ENCODE measurements at places on chromosomes 7 and 10.

DNA sequence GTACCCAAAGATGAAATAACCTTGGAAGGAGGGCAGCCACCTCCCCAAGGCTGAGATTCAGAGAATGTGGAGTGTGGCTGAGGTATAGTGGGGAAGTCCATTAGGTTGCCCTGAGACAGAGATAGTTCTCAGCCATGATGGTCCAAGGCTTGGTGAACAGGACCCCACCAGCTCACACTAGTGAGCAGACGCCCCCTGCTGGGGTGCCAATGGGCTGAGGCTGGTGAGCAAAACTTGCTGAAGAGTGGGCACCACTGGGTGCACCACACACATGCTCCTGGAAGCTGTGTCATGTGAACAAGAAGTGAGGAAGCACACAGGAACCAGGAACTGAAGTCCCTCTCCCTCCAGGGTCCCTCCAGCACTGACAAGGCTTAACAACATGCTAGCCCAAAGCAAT is 8.9 kb downstream of the FBXL13 start:
- no peak for DNase-seq

DNA sequence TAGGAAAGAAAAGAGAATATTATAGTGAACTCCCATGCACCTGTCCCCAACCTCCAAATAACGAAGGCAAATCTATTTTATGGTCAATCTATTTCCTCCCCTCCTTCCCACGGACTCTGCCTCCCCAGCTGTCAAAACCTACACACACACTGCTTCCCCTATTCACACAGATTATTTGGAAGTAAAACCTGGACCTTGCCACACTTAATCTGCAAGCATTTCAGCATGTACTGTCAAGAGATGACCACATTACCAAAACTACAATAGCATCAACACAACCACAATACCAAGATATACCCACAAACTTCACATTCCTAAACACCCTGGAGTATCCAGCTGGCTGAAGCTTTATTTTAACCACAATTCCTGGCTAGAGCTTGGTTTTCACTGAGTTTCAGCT is 27.8 kb upstream of the KCNK18 start:
- DNase-seq, result no peak

DNA sequence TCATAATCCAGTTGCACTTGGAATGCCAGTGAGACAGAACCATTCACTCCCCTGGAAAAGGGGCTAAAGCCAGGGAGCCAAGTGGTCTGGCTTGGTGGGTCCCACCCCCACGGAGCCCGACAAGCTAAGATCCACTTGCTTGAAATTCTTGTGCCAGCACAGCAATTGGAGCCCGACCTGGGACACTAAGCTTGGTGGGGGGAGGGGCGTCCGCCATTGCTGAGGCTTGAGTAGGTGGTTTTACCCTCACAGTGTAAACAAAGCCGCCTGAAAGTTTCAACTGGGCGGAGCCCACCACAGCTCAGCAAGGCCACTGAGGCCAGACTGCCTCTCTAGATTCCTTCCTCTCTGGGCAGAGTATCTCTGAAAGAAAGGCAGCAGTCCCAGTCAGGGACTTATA is 200.7 kb upstream of the NPSR1 start:
- no peak for DNase-seq

GRCh38 chr7:107078517-107078966 is 34.0 kb downstream of the PRKAR2B start:
- no peak for DNase-seq

DNA sequence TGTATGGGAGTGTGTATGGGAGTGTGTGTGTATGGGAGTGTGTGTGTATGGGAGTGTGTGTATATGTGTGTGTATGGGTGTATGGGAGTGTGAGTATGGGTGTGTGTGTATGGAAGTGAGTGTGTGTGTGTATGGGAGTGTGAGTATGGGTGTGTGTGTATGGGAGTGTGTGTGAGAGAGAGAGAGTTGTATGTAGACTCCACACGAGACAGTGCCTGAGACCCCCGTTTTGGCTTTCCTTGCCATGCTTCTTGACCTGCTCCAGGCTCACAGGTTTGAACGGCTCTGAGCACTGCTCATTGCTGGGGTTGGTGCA is 49.7 kb downstream of the COL17A1 start:
- DNase-seq, result no peak

Measured in stimulated activated CD8-positive, alpha-beta memory T cell treated with anti-CD3 and anti-CD28 coated beads, Interleukin-15, amount 100 ng/mL, for 4 hours (primary cell).